ENCODE measurements at places on chromosomes 3 and 15.

- DNase-seq = no peak
Observed at GRCh38 chr3:69687641-69688040, 51.6 kb upstream of the MITF start.

DNA sequence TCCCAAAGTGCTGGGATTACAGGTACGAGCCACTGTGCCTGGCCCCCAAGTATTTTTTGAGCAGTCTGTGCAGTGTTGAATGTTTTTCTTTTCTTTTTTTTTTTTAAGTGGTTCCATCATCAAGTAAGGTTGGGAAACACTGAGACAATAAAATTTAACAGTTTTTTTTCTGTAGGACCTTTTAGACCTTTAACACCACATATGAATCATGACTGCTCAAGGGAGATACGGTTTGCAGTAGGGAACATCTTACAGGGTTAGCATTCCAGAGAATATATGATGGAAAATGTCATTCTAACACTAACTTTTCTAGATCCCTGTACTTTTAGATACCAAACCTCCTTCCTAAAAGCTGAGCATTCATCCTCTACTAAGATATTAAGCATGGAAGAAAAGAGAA lies 41.7 kb downstream of the SNX4 start:
- DNase-seq = no peak

DNA sequence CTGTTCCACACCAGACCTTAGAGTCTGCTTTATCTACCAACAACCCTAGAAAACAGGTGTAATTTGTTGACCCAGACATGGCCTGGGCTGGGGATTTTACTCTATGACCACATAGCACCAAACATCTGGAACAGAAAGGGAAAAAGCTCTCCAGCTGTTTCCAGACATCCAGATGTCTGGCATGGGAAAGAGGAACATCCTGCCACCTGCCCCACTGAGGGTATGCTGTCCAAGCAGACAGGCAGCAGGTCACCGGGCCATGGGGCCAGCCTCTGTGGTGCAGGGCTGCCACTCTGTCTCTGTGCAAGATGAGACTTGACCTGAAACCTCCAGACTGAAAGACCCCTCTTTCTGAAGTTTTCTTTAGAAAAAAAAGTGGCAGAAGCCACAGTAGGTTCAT lies 359.3 kb upstream of the ICE2 start:
- no peak for DNase-seq

GRCh38 chr15:95973566-95974256 lies 356.8 kb upstream of the NR2F2 start:
- DNase-seq = no peak

DNA sequence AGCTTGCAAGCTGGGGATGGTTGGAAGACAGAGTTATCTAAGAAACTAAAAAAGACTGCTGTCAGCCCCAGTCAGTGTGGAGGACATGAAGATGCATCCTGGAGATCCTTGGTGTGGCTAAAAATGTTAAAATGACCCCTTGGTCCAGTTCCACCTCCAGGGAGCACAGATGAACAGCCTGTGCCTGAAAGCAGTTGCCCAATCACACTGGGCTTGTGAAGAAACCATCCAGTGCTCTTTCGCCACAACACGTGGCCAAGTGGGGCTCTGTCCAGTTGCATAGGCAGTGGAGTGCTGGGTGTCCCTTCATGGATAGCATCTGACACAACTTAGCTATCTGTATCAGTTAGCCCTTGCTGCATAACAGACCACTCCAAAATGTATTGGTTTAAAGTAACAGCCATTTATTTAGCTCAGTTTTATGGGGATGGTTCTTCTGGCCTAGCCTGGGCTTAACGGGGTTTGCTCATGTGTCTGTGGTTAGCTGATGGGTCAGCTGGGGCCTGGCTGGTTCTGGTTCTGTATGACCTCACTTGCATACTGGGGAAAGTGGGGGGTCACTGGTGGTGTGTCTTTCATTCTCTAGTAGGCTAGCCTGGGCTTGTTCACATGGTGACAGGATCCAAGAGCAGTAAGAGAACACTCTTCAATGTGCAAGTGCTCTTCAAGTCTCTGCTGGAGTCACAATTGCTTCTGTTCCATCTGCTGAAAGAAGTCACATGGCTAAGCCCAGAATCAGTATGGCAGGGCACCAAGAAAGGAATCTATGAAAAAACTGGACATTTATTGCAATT lies 226.2 kb downstream of the PDCD6IP start:
- no peak for DNase-seq

DNA sequence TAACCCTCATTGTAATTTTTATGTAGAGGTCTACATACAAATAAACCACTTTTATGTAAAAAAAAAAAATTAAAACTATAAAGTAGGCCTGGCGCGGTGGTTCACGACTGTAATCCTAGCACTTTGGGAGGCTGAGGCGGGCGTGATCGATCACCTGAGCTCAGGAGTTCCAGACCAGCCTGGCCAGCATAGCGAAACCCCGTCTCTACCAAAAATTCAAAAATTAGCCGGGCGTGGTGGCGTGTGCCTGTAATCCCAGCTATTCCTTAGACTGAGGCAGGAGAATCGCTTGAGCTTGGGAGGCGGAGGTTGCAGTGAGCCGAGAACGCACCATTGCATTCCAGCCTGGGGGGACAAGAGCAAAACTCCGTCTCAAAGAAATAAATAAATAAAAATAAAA lies 766 bp upstream of the SLC12A6 start:
- no peak for DNase-seq

DNA sequence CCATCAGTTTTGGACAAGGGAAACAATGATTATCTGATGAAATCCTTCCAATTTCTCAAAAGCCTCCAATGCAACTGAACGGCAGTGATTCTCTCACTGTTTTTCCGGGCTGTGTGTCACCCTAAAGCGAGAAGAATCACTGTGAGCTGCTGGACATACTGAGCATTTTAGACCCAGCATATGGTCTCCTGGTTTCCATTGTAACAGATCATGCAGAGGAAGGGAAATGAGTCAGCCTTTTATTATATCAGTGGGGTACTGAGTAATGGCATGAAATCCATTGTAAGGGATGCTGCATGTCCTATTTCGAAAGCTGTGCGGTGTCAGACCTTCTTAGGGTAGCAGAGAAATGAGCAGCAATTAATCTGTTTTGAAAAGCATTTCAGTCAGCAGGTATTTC lies 287.1 kb downstream of the IL5RA start:
- DNase-seq = no peak

- no peak for DNase-seq
Observed at GRCh38 chr3:176106380-176106779, 1090.9 kb downstream of the TBL1XR1 start.

- DNase-seq = no peak
Observed at GRCh38 chr3:142276781-142277180, 51.4 kb upstream of the GK5 start.

DNA sequence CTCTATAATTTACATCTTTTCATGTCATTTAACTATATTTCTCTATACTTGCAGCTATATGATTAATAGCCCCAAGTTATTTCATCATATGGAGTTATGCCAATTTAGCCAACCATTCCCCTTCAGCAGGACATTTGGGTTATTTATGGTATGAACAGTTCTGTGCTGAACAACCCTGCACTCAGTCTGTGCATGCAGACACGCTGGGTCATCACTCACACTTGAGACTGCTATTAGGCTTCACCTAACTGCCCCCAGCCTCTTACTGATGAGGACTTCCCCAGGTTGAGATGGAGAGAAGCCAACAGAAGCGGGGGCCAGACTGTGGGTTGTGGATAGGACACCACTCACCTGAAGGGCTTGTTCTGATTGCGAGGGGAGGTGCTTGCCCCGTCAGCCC lies 7.3 kb downstream of the TADA3 start:
- DNase-seq = no peak

- DNase-seq = no peak
Observed at GRCh38 chr3:123193448-123194101, 8.2 kb upstream of the SEC22A start.

DNA sequence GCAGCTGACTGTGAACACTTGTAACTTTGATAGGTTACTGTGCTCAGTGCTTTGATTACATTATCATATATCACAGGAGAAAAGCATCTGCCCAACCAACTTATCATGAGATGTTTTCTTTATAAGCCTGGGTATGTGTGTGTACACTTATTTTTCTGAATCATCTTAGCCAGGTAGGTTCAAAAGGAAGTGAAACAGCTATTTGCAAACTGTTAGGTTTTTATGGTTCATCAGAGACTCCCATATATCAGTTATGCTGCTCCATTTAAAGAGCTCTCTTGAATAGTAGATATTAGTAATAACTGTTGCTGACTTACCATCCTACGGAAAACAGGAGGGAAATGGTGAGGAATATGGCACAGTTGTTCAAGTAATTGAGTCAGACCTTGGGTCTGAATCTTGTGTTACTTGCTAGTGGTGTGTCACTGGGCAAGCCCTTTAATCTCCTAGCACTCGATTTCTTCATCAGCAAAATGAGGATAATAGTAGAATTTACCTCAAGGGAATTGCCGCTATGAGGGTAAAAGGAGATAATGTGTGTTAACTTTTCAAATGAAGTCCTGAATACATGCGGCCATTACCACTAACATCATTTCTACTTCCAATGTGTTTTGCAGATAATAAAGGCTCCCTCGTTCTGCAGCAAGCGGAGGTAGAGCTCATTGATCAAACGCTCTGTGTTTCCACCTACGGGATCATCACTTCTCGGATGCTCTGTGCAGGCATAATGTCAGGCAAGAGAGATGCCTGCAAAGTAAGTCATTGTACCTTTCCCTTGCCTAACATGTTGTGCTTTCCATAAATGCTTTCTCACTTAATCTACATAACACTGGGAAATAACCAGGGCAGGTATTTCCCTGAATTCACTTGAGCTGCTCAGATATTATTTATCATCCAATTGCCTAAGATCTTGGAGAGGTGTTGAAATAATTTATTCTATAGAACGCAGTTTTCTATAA lies 7.8 kb upstream of the C3orf52 start:
- DNase-seq = no peak

DNA sequence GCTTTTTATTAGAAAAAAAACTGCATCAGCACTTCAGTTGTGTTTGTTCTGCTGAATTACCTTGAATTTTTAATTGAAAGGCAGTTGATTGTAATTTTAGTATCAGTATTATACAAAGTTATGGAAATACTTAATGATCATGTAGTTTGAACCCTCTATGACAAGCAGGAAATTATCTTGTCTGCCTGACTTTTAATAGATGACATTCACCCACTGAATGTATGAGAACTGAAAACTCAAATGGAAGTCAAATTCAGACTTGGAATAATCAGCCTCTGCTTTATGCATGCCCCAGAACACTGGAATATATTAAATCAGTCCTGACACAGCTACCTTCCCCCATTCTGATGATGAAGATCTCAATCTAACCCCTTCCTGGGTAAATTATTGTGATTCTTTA lies 73.5 kb downstream of the SLC49A4 start:
- no peak for DNase-seq

- DNase-seq = no peak
Observed at GRCh38 chr3:173800154-173800553, 402.6 kb downstream of the NLGN1 start.

Data from stimulated activated naive CD4-positive, alpha-beta T cell (primary cell).